ENCODE measurements at places on chromosomes 12 and 14. TPM values are rescaled to one million over a fixed set of nuclear protein-coding genes. Genes with fewer than 3 reads are reported as not detected.

Gene LRRIQ1
- total RNA-seq, result 0.21 TPM

Gene SERPINA12
- not detected for total RNA-seq

Gene LRTM2
- not detected for total RNA-seq

Gene NPAS3
- 0.13 TPM for total RNA-seq

Gene PLEKHD1
- not detected for total RNA-seq

Gene MFAP5
- not detected for total RNA-seq

Gene KRT6C
- total RNA-seq, result not detected

Gene IFI27
- 126 TPM for total RNA-seq

Gene CLEC4A
- total RNA-seq, result 0.86 TPM

Gene RIPK3
- 5.1 TPM for total RNA-seq

Gene TSHR
- total RNA-seq, result not detected

Gene OTOGL
- 2.0 TPM for total RNA-seq

Gene TSPAN19
- not detected for total RNA-seq

Gene VRTN
- total RNA-seq, result not detected

Gene SPTB
- 0.07 TPM for total RNA-seq

Gene SERPINA10
- total RNA-seq, result not detected

Gene HOXC5
- total RNA-seq, result not detected

Gene RNASE7
- total RNA-seq, result not detected

Gene IL23A
- total RNA-seq, result not detected

Gene PAX9
- 0.44 TPM for total RNA-seq

Gene DTX1
- 0.14 TPM for total RNA-seq

Gene LRRC9
- not detected for total RNA-seq

Gene HOXC12
- not detected for total RNA-seq

Gene RAP1B
- total RNA-seq, result 174 TPM

Gene RAD9B
- total RNA-seq, result not detected

Gene KRT3
- total RNA-seq, result not detected

Gene PHETA1
- 20.0 TPM for total RNA-seq

Gene C14orf39
- not detected for total RNA-seq

Gene ITFG2
- total RNA-seq, result 34.5 TPM

Gene ZNF84
- 26.0 TPM for total RNA-seq

Gene DAAM1
- total RNA-seq, result 32.0 TPM

Gene FLVCR2
- total RNA-seq, result 4.9 TPM

Gene KRT80
- total RNA-seq, result 23.7 TPM

All from endothelial cell of umbilical vein (primary cell).